Activated gamma-delta T cell treated with Interleukin-2 at 50 U/mL for 16 hours (primary cell): ENCODE measurements at places on chromosomes 6 and 20.

DNA sequence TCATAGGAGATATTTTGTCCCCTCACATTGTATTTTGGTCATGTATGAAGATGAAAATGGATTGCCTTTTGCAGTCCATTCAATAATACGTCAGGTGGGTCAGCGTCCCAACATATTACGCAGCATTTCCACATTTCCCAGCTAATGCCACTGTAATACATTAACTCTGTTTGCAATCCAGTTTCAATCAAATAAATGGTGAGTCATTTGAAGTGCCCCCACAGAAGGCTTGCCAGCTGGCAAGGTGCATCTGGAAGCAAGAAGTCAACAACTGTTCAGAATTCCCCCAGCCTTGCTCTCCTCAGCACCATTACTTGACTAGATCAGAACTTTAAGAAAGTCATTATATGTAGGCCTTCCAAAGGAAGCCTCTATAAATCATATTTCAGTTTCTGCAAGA lies 50.4 kb downstream of the PHACTR1 start:
- no peak for DNase-seq

GRCh38 chr6:129370268-129370916 lies 339.6 kb downstream of the ARHGAP18 start:
- DNase-seq = peak; percentile 26

GRCh38 chr6:68296126-68296525 lies 339.0 kb upstream of the ADGRB3 start:
- no peak for DNase-seq

GRCh38 chr6:28947831-28948270 lies 24.1 kb upstream of the TRIM27 start:
- no peak for DNase-seq

GRCh38 chr20:37864298-37864697 lies 38.6 kb upstream of the VSTM2L start:
- no peak for DNase-seq

GRCh38 chr20:717832-718231 lies 42.2 kb upstream of the SCRT2 start:
- DNase-seq = no peak

DNA sequence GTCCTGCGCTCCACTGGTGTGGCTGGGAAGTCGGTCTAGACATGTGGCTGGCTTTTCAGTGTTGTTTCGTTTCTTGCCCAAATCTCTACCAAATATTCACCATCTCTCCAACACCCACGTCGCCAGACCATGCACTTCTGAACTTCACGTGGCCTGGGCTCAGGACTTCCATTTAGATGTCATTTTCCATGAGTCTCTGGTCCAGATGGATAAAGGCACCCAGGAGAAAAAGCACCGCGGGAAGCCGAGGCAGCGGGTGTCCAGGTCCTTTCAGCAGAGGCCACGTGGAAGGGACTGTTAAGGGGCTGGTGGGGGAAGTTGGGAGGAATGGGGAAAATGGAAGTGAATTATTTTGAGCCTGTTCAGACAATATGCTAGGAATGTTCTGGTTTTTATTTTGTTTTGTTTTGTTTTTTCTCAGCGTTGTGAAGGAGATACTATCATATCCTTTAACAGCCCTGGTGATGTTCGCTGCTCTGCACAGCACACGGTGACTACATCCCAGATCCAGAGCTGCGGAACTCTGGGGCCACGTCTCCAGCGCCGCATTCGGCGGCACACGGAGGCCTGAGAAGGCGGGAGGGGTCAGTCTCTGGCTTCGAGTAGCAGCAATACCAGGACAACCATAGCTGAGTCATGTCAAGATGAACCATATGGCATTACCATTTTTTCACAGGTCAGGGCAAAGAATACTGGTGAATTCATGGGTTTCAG lies 230.3 kb downstream of the THBS2 start:
- DNase-seq = no peak

- DNase-seq = no peak
These were observed 8.0 kb downstream of the ECT2L start for GRCh38 chr6:138803861-138804260.

- no peak for DNase-seq
These were observed 130.0 kb downstream of the BTBD9 start for GRCh38 chr6:38509713-38510112.

DNA sequence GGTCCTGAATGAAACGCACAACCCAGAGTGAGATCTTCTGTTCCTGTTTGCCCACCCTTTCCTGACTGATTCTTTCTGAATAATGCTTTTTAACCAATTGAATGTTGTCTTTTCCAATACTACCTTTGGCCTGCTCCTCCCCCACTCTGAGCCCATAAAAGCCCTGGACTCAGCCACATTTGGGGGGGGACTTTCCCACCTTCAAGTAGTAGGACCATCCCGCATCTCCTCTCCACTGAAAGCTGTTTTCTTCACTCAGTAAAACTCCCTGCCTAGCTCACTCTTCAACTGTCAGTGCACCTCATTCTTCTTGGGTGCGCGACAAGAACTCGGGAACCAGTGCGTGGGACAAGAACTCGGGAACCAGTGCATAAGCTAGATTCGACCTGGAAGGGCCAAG lies 77.9 kb downstream of the EPB41L2 start:
- DNase-seq = no peak

GRCh38 chr6:63640062-63640461 lies 4.5 kb downstream of the PHF3 start:
- DNase-seq = no peak

DNA sequence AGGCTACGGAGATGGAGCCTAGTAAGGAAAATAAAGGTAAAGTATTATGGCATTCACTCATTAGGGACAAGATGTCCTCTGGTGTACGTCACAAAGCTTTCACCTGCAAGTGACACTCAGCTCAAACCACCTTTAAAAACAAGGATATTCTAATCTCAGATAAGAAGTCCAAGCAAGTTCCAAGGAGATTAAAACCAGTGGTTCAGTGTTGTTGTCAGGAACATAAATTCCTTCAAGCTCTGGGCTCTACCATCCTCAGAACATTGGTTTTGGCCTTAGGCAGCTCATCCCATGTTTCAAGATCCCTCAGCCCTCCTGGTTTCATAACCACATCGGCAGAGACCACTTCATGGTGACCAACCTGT lies 116.5 kb downstream of the LY86 start:
- no peak for DNase-seq

GRCh38 chr6:10413850-10414738 lies 780 bp downstream of the TFAP2A start:
- DNase-seq = no peak

- DNase-seq = no peak
These were observed 69.2 kb downstream of the MRPL14 start for GRCh38 chr6:44057931-44058616.

DNA sequence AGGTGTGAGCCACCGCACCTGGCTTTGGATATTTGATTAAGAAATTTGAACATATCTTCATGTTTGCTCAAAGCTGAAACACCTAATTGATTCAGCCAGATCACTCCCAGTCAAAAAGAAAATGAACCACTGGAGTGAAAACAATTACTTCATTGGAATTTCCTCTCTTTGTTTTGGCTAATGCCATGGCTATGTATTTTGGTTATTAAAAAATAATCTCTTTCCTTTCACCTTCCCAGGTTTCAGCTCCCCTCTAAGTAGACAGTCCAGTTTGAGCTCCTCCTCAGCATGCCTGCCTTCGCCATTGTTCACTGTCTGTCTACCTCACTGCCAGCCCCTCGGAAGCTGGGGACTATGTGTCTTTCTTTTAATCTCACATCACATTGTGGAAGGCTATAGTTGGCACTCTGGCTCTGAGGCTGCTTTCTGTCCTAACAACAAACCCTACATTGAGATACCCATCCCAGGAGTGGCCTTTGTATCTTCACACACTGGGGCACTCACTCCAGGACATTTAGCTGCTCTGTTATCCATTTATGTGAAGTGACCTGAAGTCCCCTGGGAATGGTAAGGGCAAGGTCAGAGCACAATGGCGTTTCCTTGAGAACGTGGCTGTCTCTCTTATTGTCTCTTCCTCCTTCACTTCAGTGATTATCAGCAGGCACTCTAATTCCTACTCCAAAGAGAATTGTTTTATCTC lies 764.0 kb upstream of the CITED2 start:
- DNase-seq = no peak

DNA sequence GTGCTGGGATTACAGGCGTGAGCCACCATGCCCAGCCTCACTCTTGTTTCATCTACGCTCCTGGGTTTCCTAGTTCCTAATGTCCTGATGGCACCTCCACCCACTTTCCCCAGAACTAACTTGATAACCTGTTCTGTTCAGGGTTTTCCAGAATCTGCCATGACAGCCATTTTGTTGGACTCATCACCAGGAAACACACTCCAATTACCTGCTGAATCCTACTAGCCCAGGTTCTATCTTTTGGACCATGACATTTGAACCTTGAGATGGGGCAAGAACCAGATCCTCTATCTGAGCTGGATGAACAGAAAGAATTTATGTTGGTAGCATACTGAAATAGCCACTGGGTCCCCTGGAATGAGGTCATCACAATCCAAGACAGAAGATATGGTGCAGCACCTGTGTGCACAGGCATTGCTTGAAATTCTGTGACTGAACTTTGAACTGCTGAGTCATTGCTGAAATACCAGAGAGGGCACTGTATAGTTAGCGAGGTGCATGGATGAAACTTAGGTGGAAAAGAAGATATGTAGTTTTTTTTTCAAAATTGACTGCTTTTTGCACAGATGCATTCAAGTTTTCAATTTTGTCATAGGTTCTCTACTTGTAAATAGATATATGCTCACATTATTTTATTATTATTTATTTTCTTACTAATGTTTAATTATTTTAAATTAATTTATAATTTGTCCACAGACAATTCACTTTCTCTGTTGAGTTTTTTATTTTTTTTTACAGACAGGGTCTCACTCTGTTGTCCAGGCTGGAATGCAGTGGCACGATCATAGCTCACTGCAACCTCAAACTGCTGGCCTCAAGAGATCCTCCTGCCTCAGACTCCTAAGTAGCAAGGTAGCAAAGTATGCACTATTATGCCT lies 42.8 kb upstream of the TASP1 start:
- DNase-seq = no peak

- DNase-seq = no peak
These were observed 133.6 kb downstream of the ALDH8A1 start for GRCh38 chr6:134816300-134816699.

DNA sequence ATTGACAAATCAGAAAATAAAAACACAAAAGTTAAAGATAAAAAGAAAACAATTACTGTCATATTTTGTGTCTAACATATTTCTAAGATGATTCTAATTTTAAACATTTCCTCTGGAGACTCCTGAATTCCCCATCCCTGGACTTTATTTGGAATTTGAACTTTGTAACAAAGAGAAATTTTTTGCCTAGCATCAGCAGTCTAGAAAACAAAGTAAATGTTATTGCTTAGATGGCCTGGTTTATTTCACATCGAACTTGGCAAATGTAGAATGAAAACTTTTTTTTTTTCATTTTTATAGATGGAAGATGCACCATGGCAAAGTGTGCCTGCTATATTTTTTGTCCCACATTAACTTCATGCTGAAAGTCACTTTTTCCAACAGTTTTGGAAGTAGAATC lies 159.1 kb downstream of the TBX18 start:
- no peak for DNase-seq
